ENCODE measurements at places on chromosomes 2 and 18.
A peak's percentile ranks its signal among the peaks of the same experiment; 100 is the strongest.

DNA sequence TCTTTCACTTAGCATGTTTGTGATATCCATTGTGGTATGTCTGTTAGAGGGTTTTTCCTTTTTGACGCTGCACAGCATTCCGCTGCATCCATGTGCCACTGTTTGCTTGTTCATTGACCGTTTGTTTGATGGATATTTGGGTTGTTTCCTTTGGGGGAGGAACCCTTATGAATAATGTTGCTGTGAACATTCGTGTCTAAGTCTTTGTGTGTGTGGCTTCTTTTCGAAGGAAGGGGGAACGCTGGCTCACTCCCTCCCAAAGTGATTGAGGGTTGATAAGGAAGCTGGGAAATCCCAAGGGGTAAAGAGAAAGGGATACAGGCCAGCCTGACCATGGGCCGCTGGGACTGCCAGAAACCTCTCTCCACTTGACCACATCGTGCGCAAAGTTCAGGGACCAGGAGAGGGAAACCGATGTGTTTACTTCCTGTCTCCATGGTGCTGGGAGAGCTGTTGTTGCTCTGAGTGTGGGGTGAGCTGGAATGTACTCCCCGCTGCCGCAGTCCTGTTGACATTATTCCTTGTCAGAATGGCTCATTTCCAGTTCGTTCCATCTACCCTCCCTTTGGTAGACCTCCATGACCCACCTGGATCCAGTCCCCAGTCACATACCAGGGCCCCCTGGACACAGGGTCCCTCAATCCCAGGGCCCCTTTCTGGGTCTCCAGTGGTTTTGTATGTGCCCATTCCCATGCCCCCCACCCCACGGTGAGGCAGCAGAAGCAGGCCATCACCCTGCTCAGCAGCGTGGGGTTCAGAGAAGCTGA lies 39.6 kb downstream of the HS1BP3 start:
- DNase-seq = no peak

GRCh38 chr2:48427552-48427951 lies 102.4 kb upstream of the STON1 start:
- DNase-seq = no peak

- no peak for DNase-seq
Measured at GRCh38 chr2:126769118-126769517, 113.2 kb downstream of the GYPC start.

DNA sequence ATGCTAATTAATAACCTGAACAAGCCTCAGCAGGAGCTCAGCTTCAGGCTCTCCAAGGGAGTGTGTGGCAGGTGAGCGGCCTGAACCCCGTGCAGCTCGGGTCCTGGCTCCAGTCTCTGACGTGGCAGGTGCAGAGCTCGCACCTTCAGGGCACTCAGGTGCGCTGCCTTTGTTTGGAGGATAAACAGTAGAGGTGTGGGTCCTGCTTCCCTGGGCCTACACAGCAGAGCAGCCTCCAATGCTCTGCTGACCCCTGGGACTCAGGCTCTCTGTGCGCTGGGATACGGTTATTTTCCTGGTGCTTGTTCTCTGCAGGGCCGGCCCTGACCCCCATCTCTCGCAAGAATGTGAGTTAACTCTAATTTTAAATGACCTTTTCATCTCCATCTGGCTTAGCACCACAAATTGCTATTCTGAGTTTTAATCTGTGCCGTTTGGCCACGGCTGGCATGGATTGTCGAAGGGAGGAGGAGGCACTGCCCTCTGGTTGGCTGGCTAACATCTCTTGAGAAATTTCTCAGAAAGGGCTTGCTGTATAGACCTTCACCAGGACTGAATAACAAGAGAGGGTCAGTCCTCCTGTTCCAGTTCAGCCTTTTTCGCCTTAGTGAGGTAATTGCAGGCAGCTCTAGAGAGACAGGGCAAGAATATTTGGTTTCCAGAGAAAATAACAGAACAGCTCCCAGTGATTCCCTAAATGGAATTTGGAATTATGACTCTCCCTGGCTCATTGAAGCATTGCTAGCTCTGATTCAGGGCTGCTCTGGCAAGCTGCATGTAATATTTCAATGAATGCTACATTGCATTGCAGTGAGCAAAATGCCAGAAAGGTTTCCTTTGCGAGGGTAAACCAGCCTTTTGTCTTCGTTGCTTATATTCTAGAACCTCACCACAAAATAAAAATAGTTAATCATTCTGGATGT lies 161.8 kb downstream of the DCDC2C start:
- no peak for DNase-seq

DNA sequence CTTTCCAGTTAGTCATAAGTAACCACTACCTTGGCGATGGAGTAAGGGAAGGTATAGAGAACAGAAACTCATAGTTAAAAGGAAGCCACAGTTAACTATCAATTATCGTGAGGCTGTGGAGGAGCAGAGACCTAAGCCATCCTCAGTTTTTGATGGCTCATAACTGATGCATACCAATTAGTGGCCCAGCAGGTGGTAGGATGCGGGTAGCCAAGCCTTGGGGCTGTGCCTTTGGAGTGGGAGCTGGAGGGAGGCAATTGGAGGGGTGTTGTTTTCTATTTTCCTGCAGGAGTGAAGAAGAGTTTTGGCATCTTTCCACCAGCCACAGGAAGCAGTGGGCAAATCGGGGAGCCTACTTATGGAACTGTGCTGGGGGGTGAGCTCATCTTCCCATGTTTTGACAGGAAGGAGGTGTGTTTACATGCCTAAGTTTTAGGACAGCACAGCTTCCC lies 194.8 kb downstream of the TPGS2 start:
- peak; percentile 55 for DNase-seq

DNA sequence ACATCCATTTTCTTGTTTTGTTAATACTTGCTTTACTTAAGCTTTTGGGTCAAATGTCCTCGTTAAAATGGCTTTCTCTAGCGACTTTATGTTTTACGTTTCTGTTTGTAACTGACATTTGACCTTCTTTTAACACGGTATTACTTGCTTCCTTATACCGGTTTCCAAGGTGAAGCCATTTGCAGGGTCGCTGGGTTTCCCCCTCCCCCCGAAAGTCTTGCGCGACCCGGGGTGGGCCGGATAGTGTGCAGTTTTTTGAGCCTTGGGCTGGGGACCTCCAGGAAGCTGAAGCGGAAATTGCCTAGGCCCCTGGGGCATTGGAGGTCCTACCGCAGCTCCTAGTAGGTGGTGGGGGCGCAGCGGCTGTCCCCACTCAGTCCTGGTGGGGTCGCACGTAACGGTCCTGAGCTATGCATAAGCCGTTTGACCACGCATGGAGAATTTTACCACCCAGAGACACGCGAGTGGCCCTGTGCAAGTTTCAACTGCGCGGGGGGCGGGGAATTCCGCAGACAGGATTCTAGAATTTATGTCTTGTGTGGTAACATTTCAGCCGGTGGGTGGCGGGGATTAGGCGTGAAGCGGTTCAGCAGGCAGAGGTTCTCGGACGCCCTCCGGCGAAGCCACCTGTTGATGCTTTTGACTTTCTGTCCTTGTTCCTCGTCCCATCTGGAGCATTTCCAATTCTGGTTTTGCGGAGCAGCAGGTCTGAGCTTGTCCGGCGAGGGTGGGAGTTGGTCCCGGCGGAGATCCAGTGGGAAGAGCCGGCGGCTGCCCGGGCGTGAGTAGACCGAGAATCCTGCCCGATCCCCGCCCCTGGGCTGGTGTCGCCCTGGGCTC lies 2.4 kb downstream of the CFLAR start:
- peak; percentile 90 for DNase-seq

DNA sequence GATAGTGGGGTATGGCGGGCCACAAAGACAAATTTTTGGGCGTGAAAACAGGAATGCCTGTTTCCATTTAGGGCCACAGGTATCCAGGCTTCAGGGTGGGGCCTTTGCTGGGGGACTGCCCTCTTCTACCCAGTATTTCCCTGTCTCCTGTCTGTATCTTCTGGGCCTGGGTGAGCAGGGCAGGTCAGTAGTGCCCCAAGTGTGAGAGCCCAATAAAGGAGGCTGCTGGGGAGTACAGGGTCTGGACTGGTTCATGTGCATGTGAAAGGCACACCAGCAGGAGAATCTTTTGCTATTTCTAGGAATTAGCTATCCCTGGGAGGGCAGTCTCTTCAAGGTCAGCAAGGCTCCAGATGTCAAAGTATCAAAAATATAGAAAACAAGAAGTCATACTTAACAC lies 71.5 kb downstream of the MEX3C start:
- DNase-seq = no peak

DNA sequence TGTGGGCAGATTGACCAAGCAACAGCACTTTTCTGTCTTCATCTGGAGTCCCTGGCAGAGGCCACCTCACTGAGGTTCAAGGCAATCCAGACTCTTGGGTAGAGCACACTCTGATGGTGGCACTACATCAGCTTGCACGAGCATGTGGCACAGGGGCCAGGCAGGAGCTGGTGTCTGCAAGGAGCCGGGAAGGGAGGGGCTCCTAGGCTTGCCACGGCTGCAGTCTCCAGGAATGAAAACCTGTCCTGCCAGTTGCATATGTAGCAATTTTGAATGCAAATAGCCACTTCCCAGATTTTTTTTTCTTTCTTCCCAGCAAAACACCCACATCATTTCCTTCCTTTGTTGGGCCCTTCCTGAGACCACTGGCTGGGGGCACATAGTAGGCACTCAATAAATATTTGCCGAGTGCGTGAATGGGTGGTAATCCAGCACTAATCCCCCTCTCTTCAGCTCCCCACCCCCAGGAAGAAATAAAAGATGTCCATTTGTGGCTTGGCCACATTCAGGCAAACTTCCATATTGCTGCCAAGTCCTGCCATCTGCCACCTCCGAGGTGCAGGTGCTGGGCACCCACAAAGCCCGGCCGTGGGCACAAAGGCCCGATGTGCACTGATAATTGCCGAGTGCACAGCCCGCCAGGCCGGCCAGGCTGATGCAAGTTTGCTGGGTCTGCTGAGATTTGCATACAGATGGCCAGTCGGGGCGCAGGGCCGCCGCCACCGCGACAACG lies 72.4 kb downstream of the MYCN start:
- no peak for DNase-seq

- no peak for DNase-seq
Measured at GRCh38 chr2:240306185-240306584, 129.3 kb upstream of the GPC1 start.

- DNase-seq = no peak
Measured at GRCh38 chr2:64655018-64655664, 1.4 kb upstream of the SERTAD2 start.

- no peak for DNase-seq
Measured at GRCh38 chr18:463827-464541, 36.5 kb downstream of the COLEC12 start.

- no peak for DNase-seq
Measured at GRCh38 chr2:71937396-71937795, 210.3 kb downstream of the CYP26B1 start.

- DNase-seq = no peak
Measured at GRCh38 chr2:209565896-209566582, 142.2 kb downstream of the MAP2 start.

- no peak for DNase-seq
Measured at GRCh38 chr2:158297606-158298005, 158.9 kb downstream of the CCDC148 start.

- no peak for DNase-seq
Measured at GRCh38 chr2:70537840-70538239, 15.8 kb downstream of the TGFA start.

DNA sequence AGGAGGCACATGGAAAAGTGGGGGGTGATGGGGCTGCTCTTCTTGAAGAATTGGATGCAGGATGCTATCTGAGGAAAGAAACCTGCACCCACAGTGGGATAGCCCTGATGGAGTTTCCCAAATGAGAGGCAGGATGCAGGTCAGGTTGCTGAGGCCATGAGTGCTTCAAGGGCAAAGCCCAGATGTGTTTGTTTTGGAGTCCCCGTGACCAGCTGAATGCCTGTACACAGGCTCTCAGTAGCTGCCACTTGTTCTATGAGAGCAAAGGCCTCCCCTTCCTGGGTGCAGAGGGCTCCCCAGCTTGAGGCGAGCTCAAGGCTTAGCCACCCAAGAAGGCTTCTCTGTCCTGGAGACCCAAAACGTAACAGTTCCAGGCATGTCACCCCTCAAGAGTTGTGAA lies 192.7 kb downstream of the SEPTIN10 start:
- DNase-seq = no peak

DNA sequence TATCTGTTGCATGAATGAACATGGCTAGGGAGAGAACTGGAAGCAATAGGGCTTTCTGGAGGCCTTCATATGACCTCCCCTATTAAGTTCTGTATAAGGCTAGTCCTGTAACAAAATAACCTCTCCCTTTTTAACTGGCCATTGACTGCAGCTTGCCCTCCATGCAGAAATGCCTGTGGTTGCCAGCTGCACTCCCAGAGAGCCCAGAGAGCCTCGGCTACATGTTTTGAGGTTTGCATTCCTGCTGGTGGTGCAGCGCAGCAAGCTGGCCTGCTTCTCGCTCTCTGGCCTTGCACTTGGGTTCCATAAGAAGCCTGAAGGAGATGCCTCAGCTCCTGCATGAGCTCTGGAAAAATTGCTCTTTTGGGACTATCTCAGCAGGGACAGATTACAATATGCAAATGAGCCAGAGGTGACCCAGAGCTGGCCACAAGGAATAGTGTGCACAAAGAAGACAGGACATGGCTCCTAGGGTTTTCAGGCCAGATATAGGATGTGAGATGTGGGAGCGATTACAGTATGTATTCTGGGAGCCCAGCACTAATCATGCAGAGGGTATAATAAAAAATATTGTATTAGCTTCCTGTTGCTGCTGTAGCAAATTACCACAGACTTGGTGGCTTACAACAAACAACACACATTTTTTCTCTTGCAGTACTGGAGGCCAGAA lies 186.7 kb downstream of the INSIG2 start:
- no peak for DNase-seq

DNA sequence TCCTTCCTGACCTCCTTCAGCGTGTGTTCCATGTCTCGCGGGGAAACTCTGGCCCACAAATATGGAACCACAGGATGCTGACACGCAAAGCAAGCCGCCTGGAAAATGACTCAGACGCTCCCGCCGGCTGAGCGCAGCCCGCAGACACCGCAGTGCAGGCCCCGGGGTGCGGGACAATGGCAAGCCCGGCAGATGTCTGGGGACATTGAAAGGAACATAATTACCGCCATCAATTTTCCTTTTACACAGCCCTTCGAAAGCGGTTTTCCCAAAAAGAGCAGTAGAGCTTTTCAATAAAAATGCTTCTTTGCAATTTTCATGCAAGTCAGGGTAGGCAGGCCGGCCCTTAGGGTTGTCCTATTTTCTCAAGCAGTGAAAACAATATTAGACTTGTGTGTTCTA lies 159.2 kb upstream of the SH3BP4 start:
- no peak for DNase-seq

GRCh38 chr2:132965460-132965859 lies 295.5 kb upstream of the LYPD1 start:
- no peak for DNase-seq

GRCh38 chr2:26911911-26912861 lies 58.3 kb upstream of the MAPRE3 start:
- DNase-seq = no peak

GRCh38 chr2:97759727-97760407 lies 46.5 kb downstream of the ZAP70 start:
- DNase-seq = no peak

- DNase-seq = no peak
Measured at GRCh38 chr2:174048243-174048642, 83.1 kb upstream of the SP3 start.
